ENCODE measurements at places on chromosomes 7 and 10.

DNA sequence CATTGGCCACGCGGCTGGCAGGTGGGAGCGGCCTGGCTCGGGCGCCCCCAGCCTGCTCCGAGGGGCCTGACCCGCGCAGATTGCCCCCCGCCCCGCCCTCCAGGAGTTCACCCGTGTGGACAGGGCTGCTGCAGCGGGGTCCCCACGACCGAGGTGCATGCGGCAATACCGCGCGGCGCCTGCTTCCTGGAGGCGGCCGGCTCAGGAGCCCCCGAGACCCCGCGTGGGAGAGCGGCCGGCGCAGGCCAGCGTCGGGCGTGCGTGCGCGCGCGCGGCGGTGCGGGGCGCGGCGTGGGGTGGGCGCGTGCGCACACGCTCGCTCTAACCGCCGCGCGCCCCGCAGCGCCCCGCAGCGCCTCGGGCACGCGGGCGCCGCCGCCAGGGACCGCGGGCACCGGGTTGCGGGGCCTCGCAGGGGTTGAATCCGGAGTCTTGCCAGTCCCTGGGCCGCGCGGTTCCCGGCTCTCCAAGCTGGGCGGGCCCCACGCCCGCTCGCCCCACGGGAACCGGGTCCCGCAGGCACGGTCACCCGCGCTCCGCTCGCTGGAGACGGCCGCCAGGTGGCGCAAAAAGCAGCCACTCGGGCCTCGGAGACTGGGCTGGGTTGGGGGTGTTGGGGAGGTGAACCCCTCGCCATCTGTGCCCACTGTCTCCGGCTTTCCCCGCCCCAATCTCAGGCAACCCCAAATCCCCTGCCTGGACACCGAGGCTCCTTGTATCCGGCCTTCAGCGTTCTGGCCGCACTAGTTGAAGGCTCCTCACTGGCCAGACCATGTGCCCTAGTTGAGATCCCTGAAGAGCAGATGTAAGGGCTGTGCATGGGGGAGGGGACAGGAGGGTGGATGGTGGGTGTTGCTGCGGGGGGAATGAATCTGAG lies 1.3 kb upstream of the ACHE start:
- no peak for DNase-seq

DNA sequence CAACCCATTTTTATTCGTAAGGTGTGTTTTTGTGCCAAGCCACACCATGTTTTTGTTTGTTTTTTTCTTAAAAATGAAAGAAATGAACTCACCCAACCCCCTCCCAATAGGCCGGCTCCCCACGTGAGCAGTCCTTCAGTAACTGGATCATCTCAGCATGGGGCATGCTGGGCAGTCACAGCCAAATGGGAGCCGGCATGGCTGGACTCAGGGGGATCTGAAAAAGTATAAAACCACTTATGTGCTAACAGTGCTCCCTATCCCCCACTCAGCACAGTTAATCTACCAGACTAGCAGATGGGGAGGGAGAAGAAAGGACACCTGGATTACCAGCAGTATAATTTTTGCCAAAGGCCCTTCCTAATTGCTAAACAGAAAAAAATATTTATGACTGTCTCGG lies 39.3 kb downstream of the BAZ1B start:
- DNase-seq: no peak

GRCh38 chr10:36455526-36456133 lies 669.8 kb upstream of the ANKRD30A start:
- no peak for DNase-seq

GRCh38 chr10:70162892-70163201 lies 7.5 kb downstream of the SAR1A start:
- DNase-seq: no peak

DNA sequence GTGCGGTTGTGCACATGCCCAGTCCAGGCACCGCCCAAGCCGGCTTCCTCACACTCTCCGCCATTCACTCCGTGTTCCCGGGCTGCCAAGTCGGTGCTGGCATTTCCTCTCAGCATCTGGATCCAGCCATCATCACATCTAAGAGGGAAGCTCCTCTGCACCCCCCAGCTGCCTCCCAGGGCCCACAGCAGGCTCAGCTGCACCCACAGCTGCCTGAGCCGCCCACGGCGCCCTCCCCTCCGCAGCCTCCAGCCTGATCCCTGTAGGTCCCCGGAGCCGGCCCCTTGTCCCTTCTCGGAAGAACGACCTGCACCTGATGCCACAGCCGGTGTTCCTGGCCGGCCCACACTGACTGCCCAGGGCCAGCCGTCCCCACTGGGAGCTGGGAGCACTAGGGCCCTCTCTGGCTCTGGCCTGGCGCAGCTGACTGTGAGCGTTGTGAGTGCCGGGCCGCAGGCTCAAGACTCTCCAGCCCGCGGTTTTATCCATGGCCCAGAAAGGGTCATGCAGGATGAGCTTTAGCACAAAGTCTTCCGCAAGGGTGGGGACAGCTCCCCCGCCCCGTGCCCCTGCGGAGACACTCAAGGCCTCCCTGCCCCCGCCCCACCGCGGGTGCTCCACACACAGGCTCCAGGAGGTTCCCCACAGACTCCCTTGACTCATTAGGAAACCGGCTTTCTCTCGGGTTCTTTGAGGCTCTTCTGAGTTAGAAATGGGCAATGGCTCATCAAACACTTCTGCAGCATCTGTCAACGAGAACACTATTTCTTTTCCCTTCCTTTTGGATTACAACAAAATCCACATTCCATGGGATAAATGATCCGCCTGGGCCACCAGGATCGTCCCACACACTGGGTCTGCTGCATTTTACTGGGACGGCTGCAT lies 31.2 kb downstream of the CFAP46 start:
- no peak for DNase-seq

GRCh38 chr7:132155715-132156114 lies 420.6 kb downstream of the PLXNA4 start:
- no peak for DNase-seq

DNA sequence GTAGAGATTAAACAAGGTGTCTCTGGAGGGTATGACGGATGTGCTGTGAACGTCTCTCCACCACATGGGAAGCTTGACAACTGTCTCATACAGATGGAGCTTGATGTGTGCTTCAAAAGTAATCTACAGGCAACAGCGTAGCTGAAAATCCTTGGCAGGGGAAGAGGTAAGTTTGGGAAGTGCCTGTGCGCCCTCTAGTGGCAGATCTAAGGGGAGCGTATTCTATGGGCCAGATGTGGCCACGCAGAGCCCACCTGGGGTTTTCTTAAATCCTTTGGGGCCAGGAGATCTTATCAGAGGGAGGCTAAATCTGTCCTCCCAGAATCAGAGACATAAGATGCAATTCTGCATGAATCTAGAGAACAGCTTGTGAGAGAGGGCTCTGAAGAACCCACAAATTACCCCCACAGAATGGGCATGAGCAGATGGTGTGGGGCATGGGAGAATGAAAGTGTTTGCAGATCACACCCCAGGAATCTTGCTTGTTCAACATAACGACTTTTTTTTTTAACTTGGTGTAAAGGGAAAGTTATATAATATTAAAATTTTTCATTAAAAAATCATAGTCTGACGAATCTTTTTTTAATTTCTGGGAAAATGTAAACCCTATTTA lies 91.2 kb upstream of the MPP7 start:
- peak; percentile 8 for DNase-seq

GRCh38 chr10:89213191-89213808 lies 6.2 kb upstream of the CH25H start:
- no peak for DNase-seq

DNA sequence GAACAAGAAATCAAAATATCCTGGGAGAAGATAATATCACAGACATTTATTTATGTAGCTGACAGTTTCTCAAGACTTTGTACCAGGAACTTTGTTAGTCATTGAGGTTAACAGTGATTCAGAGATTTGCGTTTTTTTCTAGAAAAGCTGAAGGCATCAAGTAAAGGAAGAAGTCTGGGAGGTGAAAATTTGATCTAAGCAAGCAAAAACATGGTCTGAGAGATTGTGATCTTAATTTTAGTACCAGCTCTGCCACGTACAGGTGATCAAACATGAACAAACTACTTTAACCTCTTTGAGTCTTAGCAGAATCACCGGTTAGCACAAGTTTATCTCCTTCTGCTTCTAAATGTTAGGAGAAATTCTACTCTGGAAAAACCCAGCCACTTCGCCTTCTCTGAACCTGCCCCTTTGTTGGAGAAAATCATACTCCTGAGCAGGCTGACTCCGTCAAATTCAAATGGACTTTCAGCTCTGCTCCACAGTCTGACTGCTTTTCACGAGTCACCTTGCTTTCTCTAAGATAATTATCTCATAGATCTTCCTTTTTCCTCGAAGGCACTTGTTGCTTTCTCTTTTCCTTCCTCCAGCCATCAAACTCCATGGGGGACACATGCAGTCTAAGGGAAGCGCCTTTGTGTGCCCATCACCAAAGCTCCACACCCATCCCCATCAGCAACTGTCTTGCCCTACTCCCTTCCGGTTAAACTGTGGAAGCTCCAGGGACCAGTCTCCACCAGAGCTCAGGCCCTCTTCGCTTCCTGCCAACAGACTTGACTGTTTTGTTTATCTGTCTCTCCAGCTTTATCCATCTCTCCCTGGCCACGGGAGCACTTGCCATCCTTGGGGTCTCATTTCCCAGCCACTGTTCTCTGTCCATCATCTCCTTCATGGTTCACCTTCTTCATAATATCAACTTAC lies 86.3 kb downstream of the PRKCQ start:
- no peak for DNase-seq

DNA sequence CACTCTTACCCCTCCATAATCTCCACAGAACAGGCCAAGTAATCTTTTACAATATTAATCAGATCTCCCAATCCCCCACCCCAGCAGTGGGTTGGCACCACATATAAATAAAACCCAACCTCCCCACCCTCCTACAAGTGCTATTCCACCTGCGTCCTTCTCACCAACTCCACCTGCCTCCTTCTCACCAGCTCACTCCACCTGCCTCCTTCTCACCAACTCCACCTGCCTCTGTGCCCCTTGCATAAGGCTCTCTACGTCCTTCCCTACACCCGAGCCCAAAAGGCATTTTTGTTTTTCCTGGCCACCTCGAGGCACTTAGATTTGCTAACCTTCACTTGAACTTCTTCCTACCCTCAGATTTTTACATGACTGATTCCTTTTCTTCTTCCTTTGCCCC lies 89.7 kb downstream of the ATE1 start:
- no peak for DNase-seq
